ENCODE measurements at places on chromosomes 11 and 22. TPM values are rescaled to one million over a fixed set of nuclear protein-coding genes. Genes with fewer than 3 reads are reported as not detected.

The CHRM1 gene
- total RNA-seq, result not detected

The LRP5 gene
- total RNA-seq, result 20.8 TPM

The C11orf71 gene
- 6.0 TPM for total RNA-seq

The THY1 gene
- 0.20 TPM for total RNA-seq

The RAB30 gene
- 3.2 TPM for total RNA-seq

The CCDC73 gene
- 0.03 TPM for total RNA-seq

The FANCF gene
- total RNA-seq, result 9.7 TPM

The ANGPTL5 gene
- not detected for total RNA-seq

The APOA4 gene
- not detected for total RNA-seq

The MED15 gene
- total RNA-seq, result 43.2 TPM

The OTOG gene
- total RNA-seq, result not detected

GRCh38 chr11:118530683-118531596 lies at the start of gene TMEM25:
Gene TMEM25 (plus strand): TSS chr11:118531192. CDS start chr11:118531802, 610 bp downstream.
- DNase-seq, result peak; percentile 44

- DNase-seq, result no peak
Measured at GRCh38 chr11:29507376-29507775, 509.5 kb downstream of the KCNA4 start.

- no peak for DNase-seq
Measured at GRCh38 chr11:134537296-134537695, 125.3 kb upstream of the B3GAT1 start.

- DNase-seq, result peak; percentile 20
Measured at GRCh38 chr11:32131321-32131720, 40.4 kb downstream of the RCN1 start.

GRCh38 chr11:133903875-133904817 lies 52.6 kb downstream of the IGSF9B start:
- no peak for DNase-seq

- DNase-seq, result no peak
Measured at GRCh38 chr22:50136581-50137015, 33.9 kb upstream of the PANX2 start.

DNA sequence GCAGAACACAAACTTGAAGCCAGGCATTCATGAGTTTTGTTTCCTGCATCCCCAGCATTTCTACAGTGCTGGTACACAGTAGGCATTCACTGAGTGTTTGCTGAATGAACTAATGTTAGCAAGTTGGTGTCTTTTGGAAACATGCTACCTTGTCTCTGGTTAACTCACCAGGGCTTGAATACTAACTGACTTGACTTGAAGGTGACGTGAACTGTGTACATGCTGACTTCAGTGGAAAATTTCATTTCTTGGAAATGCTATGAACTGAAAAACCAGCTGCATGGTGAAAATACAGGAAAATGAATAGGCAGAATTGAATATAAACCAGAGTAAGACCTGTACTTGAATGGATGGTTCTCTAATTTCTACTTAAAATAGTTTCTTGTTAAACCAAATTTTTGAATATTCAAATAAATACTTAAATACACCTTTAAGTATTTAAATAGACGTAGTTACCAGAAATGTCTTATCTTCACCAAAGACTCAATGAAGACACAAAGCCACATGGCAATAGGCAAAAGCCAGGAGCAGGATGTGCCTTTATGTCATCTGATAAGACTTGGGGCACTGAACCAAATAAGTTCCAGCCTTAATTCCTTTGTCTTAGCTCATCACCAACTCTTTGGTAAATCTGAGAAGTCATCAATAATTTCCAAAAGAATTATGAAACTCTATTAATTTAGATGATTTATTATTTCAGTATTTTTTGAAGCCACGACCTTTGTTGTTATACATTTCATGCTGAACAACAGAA lies 39.7 kb upstream of the POU2AF2 start:
- DNase-seq, result no peak

- no peak for DNase-seq
Measured at GRCh38 chr11:113504586-113504985, 29.4 kb upstream of the DRD2 start.

- no peak for DNase-seq
Measured at GRCh38 chr11:123671534-123671933, 17.1 kb upstream of the SCN3B start.

- DNase-seq, result no peak
Measured at GRCh38 chr11:20023082-20023426, 137.2 kb downstream of the DBX1 start.

DNA sequence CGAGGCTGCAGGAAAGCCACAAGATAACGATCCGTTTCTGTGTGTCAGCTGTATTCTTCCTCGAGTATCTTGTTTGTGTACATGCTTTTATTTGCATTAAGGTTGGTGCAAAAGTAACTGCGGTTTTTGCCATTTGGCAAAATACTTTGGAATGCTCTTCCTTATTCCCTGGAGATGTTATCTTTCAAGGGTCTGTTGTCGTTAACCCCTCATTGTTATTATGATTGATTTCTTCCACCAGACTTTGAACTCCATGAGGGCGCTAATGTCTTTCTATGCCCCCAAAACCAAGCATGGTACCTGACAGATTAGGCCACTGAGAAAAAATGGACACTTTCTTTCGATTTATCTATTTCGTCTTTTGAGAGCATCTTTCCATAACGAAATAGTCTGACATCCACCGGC lies 563 bp upstream of the PSMA1 start:
- DNase-seq, result no peak

DNA sequence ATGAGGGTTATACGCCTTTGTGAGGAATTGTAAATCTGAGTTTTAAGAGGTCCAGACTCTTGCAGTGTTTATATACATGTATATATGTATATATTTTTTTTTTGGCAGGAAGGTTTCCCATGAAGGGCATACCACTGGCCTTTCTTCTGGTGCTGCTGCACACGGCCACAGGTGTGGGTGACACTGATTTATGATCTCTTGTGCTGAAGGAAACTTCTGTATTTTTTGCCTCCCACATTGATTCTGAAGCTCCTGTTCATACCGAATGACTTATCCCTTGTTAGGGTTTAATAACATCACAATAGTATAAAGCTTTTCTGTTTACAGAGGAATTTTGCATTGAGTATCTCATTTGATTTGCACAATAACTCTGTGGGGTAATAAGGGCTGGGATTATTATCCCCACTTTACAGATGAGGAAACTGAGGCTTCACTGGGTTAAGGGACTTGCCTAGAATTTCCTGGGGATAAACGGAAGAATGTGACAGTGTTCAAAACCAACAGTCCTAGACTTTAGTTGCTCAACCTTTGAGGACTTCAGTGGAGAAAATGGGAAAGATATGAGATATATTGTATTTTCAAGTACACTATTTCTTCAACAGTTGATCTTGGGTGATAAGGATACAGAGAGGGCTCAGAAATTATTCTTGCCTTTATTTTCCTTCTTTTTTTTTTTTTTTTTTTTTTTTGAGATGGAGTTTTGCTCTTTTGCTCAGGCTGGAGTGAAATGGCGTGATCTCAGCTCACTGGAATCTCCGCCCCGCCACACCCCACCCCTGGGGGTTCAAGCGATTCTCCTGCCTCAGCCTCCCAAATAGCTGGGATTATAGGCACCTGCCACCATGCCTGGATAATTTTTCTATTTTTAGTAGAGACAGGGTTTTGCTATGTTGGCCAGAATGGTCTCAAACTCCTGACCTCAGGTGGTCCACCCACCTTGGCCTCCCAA lies 70.1 kb downstream of the MICAL2 start:
- DNase-seq, result peak; percentile 61

DNA sequence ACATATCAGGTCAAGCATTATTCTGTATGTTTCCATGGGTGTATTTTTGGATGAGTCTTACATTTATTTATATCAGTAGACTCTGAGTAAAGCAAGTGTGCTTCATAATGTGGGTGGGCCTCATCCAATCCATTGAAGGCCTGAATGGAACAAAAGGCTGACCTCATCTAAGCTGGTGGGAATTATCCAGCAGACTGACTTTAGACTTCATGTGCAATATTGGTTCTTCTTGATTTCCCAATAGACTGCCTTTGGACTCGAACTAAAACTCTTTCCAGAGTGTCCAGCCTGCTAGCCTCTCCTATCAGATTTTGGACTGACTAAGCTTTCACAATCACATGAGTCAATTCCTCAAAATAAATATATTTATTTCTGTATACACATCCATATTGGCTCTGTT lies 116.2 kb downstream of the KIF18A start:
- DNase-seq, result no peak

DNA sequence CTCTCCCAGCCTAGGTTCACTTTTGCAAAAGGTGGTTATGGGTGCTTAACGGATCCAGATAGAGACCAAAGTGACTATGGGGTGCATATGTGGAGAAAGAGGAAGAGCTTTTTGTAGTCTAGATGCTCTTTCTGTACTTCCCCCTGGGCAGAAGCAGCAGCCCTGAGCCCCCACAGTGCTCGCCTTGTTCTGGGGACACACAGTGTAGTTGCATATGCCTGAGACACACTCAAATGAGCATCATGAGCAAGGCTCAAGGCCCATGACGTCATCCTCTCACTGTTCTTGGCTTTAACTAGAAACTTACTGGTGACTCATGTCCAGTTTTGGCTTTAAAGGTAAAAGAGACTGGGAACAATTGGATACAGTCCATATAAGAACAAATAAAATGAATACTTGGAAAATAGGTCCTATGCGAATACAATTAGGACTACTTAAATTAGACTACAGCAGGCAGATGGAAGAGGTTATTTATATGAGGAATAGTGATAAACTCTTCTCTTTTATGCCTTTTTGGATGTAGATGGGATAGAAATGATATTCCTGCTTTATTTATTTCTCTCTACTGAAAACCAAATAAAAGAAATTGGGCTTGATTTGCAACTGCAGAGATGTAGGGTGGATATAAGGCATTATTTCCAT lies 20.1 kb upstream of the PEX26 start:
- DNase-seq, result peak; percentile 90

DNA sequence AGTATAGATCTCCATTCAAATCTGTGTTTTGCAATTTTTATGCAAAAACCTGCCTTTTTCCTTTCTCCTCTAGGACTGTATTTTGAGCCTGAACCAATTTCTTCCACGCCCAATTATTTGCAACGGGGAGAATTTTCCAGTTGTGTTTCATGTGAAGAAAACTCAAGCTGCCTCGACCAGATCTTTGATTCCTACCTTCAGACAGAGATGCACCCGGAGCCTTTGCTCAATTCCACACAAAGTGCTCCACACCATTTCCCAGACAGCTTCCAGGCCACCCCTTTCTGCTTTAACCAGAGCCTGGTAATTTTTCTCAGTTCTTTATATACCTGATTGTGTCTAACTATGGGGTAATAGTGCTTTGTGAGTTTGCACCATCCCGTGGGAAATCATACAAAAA lies 8.0 kb downstream of the POU2AF3 start:
- DNase-seq, result no peak

DNA sequence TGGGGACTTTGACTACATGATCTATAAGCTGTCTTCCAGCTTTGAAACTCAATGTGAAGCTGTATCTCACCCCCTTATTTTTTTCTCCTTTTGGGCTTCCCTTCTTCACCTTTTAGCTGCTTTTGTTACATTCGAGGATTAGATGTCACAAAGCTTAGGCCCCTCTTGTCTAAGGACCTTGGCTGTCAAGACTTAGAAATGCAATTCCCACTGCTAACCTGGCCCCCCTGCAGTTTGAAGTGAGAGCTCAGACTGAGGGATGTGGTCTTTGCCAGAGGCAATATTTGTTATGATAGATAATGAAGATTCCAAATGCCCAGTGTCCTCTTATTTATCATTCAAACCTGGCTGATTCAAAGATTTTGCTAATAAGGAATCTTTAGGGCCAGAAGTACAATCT lies 128.3 kb downstream of the ARL14EP start:
- no peak for DNase-seq

DNA sequence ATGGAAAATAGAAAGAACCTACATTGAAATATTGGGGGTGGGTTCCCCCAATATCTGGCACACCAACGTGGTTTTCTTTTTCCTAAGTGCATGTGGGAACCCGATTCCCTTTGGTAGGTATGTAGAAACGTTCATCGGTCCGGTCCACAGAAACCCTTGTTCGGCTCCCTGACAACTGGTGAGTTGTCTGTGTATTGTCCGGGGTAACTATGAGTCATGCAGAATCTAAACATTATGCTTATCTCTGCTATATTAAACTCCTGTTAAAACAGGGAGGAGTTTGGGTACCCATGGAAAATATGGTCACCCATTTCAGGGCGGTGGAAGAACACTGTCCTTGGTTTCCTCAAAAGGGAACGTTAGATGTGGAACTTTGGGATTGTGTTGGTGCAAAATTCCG lies 25.1 kb upstream of the ALDH3B2 start:
- DNase-seq, result peak; percentile 52

GRCh38 chr11:134050541-134051383 lies 18.1 kb upstream of the JAM3 start:
- peak; percentile 52 for DNase-seq

DNA sequence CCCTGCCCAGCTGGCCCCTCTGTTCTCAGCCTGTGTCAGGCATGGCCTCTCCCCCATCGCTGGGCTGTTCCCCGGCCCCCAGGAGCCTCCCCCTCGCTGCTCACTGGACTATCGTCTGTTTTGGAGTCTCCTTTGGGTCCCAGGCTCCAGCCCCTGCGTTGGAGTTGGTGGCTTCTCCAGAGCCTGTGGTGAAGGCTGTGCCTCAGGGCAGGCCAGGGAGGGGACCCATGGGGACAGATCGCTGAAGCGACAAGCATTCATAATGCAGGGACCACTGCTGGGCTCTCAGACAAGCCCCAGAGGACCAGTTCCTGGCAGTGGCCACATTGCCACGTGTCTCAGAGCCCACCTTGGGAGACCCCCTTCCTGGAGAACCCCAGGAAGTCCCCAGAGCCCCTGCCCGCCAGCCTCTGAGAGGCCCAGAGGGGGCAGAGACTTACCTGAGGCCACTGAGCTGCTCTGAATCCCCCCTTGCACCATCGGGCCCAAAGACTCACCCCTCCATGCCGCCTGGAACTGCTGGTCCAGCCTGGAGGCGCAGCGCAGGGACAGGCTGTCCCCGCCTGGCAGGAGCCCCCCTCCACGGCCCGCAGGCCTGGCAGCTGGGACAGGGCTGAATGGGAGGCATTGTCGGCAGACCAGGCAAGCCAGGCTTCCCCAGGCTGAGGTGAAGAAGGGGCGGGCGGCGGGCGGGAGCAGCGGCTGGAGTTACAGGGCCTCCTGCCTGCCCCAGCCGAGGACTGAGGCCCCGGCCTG lies at the start of gene CHADL:
Gene CHADL, minus strand, starts transcription at position 555 of the 756 bp plus-strand sequence. Its CDS starts 50 bp downstream, at position 505.
- no peak for DNase-seq

- no peak for DNase-seq
Measured at GRCh38 chr22:39247361-39247760, 2.6 kb upstream of the PDGFB start.

- DNase-seq, result peak; percentile 44
Measured at GRCh38 chr11:17747131-17747955, 12.8 kb downstream of the KCNC1 start.

DNA sequence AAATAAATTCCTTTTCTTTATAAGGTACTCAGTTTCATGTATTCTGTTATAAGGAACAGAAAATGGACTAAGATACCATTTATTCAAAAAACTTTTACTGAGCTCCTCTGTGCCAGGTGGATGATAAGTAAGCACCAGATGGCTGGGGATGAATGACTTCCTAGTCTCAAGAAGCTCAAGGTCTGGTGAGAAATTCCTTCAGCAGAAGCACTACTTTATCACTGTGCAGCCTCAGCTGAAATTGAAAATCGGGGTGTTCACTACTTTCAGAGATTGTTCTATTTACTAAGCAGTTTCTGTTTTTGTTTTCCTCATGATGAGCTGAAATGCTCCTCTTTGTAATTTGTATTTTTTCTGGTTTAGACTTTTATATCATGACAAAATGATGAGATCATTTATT lies 7.8 kb downstream of the LDHAL6A start:
- no peak for DNase-seq
